ENCODE measurements at places on chromosomes 7 and 10.
A peak's percentile ranks its signal among the peaks of the same experiment; 100 is the strongest.

DNA sequence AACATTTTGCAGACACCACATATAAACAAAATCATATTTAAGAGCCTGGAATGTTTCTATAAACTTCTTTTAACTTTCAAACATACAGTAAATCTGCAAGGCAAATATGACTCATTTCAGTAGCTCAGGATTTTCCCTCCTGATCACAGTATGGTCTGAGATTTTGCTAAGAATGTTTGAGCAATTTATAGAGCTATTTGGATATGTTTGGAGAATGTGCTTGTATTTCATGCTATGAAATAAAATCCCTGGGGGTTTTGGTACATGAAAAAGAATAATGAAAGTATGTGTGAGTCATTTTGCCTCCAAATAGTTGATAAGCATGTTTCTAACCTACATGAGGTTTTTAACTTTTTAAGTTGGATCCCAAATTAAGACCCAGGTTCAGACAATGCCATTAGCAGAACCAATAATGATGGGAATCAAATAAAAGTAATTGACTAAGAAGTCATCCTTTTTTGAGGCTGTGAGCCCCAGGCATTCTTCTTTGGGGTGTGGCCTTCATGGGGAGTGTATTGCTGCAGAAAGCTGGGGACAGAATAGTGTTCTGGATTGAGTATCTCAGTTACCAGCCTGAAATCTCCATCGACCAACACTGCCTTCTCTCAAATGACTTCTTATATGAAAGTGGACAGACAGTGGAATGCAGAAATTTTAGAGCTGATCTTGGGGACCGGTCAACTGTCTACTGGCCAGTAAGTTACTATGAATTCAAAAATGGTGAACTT is 66.1 kb upstream of the AGBL3 start:
- no peak for DNase-seq

DNA sequence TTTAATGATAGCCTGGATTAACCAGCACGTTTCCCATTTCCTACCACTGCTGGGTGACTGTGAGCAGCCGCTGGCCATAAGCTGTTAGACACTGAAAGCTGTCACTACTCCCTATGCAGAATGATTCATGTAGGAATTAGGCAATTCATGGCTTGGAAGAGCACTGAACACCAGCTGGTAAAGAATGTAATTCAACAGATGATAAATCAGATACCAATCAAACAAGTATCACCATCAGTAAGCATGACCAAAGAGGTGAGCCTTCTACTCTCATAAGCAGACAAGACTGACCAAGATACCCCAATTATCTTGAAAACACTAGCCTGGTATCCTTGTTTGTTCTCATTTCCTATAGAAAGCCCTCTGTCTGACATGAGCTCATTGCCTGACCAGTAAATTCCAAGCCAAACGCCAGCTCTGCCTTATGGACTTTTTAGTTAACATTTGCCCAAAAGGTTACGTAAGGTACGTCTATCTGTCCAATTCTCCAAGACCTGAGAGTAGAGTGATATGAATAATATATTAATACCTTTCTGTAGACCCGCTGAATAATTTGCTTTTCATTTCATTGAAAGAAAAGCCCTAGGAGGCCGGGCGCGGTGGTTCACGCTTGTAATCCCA is 127.7 kb downstream of the ELMO1 start:
- DNase-seq: no peak

GRCh38 chr7:74009719-74010118 is 18.3 kb upstream of the ELN start:
- no peak for DNase-seq

GRCh38 chr7:29620556-29620930 is 56.9 kb downstream of the PRR15 start:
- no peak for DNase-seq

DNA sequence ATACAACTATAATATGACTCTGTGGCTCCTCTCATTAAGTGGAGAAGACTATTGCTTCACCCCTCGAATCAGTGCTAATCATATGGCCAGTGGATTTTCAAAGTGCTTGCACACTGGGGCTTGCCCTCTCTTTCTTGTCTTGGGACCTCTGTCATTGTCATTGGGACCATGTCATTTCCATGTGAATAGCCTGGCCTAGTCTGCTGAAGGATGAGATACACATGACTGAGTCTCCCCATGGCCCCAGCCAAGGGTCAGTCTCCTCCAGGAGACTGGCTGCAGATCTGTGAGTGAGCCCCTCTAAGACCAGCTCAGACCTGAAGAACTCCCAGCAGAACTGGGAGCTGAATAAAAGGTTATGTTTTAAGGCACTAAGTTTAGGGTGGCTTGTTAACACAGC is 39.5 kb downstream of the PKD1L1 start:
- no peak for DNase-seq

- no peak for DNase-seq
Observed at GRCh38 chr7:112308974-112309373, 102.5 kb downstream of the ZNF277 start.

GRCh38 chr10:64765498-64765897 is 1244.3 kb downstream of the REEP3 start:
- no peak for DNase-seq

GRCh38 chr10:110577056-110577455 is 9.6 kb downstream of the SMC3 start:
- no peak for DNase-seq

DNA sequence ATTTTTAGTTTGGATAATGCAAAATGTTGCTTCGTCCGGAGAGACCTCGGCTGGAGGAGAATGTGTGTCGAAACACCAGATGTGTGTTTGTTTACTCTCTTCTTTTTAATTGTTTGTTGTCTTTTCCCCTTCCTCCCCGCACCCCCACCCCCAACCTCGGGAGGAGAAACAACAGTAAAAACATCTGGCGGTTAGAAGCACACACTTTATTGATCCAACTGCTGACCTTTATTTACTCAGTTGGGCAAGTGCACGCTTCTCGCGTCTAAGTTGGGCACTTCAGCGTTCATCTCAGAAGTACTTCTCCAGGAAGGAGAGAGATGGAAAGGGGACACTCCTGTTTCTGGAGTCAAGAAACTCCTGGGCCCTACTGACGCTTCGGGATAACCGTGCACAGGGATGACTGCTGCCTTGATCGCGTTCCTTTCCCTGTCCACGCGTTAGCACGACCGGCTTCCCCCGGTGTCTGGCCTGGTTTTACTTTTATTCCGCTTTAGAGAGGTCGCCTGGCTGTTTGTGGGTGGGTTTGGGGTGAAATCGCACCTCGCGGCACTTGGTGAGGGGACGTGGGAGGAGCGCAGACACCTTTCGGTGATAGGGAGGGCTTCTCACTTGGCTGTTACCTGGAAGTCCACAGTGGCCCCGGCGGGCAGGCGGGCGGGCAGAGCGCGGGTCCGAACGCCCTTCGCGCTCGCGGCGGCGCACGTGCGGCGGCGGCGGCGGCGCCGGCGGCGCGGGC is 168.3 kb upstream of the PPP1R3A start:
- DNase-seq: no peak

GRCh38 chr7:5452937-5453540 is 29.4 kb upstream of the TNRC18 start:
- no peak for DNase-seq

- DNase-seq: no peak
Observed at GRCh38 chr7:158815083-158815799, 14.1 kb downstream of the ESYT2 start.

GRCh38 chr10:79322616-79323543 is 24.4 kb upstream of the PPIF start:
- peak; percentile 49 for DNase-seq

DNA sequence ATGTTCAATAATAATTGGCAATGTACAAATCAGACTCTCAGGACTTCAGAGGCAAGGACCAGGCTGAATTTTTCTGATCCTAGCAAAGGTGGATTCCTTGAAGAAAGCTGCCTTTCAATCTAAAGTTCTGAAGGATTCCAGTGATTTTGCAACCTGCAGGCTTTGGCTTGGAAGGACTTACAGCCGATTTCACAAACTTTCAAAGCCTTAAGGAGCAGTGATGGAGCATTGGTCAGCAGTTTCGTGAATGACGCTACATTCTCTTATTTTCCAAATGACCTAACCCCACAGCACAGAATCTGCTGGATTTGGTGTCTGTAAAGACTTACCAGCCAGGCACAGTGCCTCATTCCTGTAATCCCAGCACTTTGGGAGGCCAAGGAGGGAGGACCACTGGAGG is 167.5 kb downstream of the ARHGAP12 start:
- no peak for DNase-seq

DNA sequence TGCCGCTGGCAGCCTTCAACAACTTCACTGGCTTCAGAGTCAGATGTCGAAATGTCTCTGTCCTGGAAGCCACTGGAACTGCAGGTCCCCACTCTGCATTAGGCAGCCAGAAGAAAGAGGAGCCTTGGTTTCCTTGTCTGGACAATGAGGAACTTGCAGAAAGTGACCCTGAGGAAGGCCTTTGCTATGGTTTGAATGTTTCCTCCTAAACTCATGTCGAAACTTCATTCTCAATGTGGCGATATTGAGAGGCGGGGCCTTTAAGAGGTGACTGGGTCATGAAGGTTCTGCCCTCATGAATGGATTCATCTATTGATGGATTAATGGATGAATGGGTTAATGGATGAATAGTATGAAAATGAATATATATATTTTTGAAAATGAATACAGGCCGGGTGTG is 61.6 kb upstream of the GPR26 start:
- no peak for DNase-seq

DNA sequence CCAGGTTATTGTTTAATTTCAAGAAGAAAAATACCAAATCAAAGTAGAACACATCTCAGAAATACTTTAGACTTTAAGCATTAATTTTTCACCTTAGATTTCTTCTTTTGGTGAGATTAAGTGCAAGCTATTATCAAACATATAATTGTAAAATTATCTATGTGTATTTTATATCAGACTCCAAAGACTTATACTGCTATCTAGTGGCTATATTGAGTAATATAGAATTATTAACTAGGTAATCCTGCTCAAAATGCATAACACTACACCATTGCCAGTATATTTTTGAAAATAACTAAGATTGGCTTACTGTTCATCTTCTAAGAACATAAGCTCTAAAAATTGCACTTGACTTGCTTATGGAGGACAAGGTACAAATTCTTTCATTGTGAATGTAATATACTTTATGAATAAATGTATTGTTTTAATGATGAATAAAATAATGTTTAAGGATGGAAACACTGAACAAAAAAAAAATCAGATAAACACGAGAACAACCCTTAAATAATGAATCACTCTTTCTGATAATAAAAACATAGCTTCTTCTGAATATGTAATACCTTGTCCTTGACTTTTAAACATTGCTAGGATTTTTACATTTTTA is 86.7 kb upstream of the GNAI1 start:
- no peak for DNase-seq

DNA sequence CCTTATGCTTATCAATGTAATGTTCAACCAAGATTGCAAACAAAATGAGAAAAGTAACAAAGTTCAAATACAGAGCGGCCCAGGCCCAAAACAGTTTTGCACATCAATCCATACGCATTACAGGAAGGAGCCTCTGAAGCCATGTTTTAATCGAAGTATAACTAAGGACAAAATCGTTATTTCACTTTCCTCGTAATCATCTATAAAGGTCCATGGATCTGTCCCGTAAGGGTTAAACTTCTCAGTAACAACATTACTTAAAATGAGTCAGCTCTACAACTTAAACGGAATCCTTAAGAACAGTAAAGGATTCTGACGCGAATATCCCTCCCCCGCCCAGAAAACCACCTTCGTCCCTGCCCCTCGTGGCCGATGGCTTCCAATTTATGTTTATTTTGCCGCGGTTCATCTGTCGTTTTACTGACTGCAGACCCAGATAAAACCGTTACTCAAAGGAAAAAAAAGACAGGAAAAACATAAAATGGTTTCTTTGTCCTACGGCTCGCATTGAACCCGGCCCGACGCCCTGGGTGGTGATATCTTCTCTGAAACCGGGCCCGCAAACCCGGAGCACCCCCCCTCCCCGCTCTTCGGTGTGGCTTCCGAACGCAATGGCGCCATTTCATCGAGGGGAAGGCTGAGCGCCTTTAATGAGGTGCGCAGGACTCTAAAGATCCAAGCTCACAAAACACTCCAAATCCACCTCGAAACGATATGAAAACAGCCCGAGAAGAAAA is 1.1 kb downstream of the HNRNPA2B1 start:
- DNase-seq: peak; percentile 44

DNA sequence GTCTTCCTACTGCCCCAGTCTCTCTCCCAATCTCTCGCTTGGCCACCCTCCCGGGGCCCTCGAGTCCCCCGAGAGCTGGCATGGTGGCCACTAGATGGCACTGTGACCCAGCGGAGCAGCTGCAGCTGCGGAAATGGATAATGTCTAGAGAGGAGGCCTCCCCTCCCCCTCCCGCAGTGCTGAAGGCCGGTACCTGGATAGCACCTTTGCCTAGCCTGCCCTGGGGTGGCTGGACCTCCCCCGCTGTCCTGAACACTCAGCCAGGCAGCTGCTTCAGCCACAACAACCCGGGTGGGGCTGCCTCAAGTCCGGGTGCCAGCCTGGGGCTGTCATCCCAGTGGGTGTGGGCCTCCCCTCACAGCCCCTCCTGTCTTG is 65.2 kb downstream of the GOLGA7B start:
- peak; percentile 63 for DNase-seq

GRCh38 chr7:13198727-13199126 is 511.3 kb downstream of the ARL4A start:
- no peak for DNase-seq

DNA sequence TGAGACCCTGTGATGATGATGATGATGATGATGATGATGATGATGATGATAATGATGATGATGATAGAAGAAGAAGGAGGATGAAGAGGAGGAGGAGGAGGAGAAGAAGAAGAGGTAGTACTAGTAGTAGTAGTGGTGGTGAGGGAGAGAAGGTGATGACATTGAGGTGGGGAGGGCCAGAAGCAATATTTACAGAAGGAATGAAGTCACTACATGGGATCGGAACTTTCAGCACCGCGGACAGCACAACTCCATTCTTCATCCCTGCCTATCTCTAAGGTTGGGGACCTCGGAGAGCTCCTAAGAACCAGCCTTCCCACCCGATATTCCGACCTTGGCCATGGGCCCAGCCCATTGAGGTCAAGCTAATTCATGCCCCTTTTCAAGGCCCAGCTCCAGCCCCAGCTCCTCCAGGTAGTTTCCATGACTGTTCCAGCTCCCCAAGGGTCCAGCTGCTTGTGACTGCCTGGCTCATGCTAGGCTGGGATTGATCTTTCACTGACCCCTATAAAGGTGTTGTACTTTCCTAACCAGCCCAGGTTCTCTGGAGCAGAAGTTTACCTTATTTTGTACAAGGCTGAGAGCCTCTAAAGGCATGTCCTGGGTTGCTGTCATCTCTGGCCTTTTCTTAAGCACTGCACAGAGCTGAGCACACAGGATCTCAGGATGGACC is 10.3 kb downstream of the CRHR2 start:
- DNase-seq: no peak
